Activated CD8-positive, alpha-beta memory T cell treated with anti-CD3 and anti-CD28 coated beads for 24 hours (primary cell): ENCODE measurements at places on chromosomes 12 and 14.

DNA sequence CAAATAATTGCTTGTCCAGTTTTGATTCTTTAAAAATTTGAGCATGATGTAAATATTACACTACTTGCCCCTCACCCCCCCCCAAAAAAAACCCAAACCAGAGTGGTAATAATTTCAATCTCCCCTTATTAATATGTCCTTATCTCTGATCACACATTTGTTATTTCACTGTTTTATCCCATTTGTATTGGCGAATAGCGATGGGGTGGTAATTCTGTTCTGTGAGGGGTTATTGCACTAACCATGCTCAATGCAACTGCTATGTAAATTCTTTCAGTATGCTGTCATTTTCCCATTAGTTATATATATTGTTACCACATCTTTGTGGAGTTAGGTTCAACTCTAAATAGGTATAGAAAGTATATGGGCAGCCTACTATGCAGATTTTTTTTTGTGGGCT is 1.1 kb downstream of the RIMKLB start:
- DNase-seq, result no peak

DNA sequence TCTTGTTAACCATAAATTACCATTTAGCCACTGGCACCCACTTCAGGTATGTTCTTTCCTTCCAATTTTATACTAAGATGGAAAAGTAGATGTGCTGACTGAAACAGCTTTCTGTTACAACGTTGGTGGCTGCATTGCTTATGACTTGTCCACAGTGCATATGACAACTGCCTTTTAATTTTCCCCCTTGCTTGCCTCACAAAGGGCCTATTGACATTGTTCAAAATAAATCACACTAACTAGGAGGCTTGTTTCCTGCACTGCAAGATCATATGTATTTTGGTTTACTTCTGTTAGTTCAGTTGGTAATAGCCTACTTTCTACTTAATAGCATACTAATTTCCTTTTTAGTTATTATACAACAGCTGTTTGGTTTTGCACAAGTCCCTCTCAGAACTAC is 55.4 kb downstream of the SCAF11 start:
- DNase-seq, result no peak

DNA sequence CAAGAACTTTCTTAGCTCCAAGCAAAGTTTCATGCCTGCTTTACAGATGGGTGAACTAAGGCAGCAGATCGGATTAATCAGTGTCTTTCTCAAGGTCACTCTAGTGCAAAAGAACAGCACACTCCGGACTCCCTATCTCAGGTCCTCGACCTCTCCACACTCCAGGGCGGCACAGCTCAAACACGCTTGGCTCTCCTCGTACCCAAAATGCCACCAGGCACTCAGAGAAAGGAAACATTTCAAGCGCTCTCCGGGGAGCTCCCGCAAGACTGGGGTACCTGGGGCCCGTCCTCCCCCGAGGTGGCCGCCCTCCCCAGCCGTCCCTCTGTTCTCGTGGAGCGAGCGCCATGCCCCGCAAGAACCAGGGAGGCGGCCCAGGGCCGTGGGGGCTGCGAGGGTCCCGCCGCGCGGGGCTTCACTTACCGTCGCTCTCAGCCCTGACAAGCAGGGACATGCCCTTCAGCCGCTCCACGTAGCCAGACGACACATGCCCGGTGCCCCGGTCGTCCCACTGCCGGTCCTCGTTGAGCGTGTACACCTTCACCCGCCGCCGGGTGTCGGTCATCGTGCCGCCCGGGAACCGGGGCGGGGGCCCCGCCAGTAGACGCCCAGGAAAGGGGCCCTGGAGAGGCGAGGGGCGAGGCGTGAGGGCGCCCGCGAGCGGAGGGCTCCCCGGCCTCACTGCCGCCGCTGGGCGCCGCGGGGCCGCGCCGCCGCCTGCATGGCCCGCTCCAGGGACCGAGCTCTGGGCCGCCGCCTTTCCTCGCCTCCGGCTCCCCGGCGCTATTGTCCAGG is 830 bp downstream of the PPP4R3A start:
- DNase-seq, result peak; percentile 81

GRCh38 chr14:77323571-77323970 is 2.7 kb downstream of the GSTZ1 start:
- no peak for DNase-seq

DNA sequence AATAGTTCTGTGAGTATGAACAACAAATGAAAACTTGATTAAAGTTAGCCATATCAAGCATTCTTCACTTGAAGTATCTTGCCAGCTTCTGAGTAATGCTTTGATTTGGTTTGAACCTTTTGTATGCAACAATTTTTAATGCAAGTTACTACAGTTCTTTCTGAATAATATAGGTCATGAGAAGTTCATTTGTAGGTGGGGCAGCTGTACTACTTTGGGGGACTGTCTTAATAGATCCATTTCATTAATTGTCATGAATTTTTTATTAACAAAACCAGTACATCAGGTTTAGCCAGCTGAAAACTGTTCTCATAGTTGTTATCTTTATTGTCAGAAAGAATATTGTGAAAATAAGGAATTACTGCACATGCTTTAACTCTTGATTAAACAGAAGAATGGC is 142.7 kb downstream of the FOXA1 start:
- no peak for DNase-seq

DNA sequence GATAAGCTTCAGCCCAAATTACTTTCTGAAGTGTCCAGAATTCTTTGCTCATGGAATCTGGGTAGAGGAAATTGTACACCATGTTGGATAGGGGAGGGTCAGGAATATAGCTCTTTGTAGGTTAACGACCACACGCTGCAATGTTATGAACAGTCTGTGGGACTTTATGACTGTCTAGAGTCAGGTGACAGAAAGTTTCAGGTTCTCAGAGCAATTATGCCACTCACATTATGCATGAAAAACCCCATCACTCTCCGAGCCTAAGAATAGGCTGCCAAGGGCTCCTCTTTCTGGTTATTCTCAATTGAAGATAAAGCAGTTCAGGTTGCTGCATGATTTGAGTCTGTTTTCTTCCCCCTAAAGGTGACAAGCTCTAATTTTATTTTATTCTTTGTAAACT is 430.9 kb downstream of the ATP23 start:
- no peak for DNase-seq

- no peak for DNase-seq
Observed at GRCh38 chr12:27425306-27425705, 21.2 kb upstream of the SMCO2 start.

DNA sequence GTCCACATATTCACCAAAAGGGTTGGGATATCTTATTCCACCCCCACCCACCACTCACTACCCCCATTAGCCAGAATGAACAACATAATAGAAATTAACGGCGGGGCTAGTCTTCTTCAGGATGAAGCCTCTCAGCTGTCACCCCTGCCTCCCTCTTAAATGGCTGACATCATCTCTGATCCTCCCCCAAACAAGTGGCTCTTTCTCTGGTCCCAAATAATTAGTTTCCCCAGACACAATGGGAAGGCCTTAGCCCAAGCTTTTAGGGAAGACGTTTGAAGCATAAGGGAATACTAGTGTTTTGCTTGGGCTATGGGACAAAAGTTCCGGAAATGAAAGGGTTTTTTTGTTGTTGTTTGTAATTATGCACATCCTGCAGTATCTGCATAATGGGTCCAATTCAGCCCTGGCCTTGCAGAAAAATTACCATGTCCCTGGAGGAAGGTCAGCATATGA is 13.8 kb downstream of the STON2 start:
- DNase-seq, result no peak

DNA sequence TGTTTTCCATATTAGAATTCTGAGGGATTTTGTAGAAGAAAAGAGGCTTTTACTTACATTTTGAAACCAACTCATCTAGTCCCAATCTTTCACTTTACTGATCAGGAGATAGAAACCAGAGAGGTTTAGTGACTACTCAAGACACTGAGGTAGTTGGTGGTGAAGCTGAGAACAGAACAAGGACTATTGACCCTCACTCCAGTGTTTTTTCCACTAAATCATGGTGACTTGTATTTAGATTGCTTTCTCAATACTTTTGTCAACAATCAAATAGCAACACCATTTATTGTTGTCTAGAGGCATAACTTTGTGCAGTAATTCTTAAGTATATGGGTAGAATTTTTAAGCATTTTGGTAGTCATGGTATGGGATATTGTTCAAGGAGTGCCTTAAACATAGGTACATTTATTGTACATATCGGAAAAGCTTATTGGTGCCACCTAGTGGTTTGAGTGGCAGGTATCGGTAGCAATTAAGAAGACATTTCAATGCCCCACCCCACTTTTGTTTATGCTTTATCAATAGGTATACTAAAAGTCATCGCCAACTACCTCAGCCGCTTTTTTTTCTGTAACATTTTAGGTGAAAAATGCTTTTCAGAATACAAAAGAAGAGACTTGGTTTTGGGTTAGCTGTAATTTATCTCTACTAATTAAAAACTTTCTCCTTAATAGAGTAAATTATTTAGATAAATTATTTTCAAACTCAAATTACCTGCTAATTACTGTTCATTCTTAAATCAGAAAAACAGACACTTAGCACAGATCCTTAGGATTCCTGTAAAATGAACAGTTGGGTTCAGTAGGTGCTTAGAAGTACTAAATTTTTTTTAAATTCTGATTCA is 47.3 kb upstream of the PAWR start:
- DNase-seq, result no peak

- DNase-seq, result no peak
Observed at GRCh38 chr12:114274131-114274530, 131.8 kb downstream of the TBX5 start.

DNA sequence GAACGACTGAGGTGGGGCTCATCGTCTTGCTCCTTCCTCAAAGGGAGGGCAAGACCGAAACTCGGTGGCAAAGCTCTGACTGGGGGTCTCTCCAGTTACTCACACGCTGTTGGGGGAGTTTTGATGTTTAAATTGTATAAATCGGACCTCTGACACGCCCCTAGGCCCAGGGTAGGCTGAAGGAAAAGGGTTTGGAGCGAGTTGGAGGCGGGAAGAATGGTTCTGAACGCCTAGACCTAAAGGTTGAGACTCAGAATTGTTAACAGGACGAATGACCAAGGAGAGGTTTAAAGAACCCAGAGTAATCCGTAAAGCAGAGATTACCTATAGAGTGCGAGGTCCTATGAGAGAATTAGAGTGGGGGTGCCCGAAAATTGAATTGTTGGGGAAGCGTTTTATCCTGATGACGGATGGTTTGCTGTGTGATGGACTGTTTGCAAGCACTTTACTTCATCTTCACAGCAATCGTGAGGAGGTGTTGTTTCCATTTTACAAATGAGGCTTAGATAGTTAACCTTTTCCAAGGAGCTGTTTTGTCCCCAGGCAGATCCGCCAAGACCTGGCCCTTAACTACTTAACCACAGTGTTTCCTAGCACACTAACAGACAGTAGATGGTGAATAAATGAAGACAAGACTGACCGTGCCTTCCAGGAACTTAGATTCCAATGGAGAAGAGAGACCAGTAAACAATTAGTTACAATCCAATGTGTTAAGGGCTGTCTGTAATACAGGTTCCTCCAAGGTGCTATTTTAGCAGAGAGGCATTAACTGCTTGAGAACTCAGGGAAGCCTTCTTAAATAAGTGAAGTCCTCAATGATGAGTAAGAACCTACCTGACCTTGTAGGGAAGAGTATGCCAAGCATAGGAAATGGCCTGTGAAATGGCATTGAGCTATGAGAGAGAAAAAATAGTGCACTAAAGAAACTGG is 929 bp upstream of the UBE2N start:
- DNase-seq, result no peak

GRCh38 chr14:29352706-29353080 is 575.0 kb downstream of the PRKD1 start:
- DNase-seq, result no peak

- DNase-seq, result no peak
Observed at GRCh38 chr12:9805883-9806282, 21.4 kb upstream of the KLRF1 start.

DNA sequence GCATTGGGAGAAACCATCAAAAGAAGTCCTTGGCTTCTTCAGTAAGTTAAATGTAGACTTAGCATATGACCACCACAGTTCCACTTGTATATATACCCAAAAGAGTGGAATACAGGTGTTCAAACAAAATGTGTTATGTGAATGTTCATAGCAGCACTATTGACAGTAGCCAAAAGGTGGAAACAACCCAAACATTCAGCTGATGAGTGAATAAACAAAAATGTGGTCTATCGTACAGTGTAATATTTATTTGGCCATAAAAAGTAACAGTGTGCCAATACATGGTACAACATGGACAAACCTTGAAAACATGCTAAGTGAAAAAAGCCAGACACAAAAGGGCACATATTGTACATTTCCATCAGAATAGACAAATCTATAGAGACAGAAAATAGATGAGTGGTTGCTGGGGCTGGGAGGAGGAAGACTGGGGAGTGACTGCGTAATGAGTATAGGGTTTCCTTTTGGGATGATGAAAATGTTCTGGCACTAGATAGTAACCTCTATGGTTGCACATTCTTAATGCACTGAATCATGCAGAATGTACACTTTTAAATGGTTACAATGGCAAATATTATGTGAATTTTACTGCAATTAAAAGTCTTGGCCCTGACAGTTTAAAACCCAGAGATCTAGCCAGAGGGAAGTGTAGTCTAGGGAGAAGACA is 5.5 kb downstream of the ERP29 start:
- no peak for DNase-seq

GRCh38 chr12:51904951-51905470 is 2.3 kb upstream of the ACVRL1 start:
- DNase-seq, result no peak

GRCh38 chr12:14928931-14929330 is 9.4 kb downstream of the ERP27 start:
- DNase-seq, result no peak

DNA sequence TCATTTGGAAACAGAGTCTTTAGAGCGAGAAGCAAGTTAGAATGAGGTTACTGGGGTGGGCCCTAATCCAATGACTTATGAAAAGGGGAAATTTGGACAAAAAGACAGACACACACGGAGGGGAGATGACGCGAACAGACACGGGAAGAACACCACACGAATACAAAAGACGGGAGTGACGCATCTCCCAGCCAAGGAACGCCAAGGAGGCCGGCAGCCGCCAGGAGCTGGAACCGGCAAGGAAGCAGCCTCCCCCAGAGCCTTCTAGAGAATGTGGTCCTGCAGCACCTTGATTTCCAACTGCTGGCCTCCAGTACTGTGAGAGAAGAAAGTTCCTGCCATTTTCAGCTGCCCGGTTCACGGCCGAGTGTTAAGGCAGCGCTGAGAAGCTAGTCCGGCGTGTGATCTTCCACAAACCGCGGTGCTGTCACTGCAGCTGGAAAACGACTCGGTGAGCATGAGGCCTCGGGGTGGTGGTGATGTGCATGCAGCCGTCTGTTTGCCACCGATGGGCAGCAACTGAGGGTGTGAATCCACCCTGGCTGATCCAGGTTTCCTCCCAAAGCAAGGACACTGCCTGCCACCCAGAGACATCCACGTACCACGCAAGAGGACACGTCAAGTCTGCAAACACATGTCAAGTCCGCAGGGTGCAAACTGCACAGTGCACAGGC is 124.5 kb downstream of the NCOR2 start:
- no peak for DNase-seq

GRCh38 chr12:29734734-29735133 is 49.0 kb downstream of the TMTC1 start:
- DNase-seq, result no peak

GRCh38 chr14:47674148-47674542 is 1.3 kb downstream of the MDGA2 start:
- no peak for DNase-seq

- DNase-seq, result no peak
Observed at GRCh38 chr12:19288603-19289244, 150.6 kb upstream of the AEBP2 start.

GRCh38 chr12:14810953-14811483 is 3.0 kb downstream of the SMCO3 start:
- DNase-seq, result no peak

- DNase-seq, result no peak
Observed at GRCh38 chr14:64604881-64605280, 55.1 kb downstream of the PPP1R36 start.
